ENCODE measurements at places on chromosomes 12 and 14.

DNA sequence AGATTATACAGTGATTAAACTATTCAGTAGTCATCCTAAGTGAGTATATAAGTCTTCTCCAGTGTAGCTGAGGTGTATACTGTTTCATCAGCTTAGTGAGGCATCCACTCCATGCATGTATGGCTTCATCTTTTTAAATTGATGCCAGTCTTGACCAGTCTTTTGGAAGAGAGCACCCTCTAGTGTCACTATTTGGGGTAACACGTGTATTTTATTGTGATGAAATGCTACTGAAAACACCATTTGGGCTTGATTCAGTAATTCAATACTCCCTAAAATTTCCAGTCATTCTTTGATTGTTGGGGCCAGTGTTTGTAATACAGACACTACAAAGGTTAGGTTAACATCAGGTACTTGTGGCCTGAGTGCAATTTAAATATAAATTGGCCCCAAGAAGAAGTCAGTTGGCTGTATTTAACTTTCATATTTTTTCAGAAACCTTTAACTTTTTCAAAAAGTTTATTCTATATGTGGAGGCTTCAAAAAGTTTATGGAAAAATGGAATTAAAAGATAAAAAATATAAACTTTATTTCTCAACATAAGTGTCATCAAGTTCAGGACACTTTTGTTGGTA is 35.3 kb downstream of the MIPOL1 start:
- DNase-seq = peak; percentile 15

DNA sequence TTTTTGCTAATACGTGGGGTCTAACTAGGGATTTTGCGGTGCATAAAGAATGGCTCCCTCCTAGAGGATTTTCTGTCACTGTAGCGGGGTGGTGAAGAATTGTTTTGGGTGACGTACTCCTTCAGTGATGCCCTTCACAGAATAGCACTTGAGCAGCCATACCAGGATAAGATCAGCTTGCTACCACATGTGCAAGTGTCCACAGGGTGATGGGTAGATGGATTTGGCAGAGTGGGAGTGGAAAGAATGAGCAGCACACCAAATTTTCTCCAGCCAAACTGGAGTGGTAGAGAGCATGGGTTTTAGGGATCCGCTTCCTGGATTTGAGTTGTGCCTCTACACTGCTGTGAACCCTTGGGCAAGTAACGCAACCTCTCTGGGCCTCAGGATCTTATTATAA is 2.3 kb downstream of the TCP11L2 start:
- no peak for DNase-seq

DNA sequence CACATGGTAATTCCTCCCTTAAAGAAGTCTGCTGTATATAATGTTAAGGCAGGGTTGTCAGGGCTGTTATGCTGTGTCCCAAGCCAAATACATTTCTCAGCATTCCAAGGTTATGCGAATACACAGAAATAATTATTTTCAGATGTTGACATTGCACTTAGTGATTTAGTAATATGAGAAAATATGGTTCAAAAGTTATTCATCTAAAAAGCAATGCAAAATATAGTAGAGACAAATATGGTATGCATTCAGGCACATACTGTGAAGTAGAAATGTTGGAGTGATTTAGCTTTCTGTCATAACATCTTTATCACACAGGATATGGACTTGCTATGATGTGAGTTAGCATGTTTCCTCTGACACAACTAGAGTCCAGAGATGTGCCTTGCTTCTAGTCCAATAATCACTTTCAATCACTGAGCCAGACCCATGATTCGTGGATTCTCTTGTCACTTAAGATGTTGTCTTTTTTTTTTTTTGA is 70.0 kb downstream of the PDE3A start:
- no peak for DNase-seq

DNA sequence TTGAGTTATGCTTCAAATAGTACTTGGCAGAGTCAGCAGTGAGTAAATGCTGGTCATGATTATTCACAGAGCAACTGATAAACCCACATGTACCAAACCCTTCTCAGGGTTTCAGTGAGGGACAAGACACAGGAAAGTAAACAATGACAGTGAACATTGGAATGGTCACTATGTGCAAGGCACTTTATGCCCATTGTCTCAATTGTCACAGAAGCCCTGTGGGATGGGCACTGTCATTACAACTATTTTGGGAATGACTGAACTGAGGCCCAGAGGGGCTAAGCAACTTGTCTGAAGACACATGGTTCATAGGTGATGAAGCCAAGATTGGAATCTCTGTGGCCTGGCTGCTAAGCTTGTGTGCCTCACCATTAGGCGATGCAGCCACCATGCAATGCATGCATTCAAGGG is 238.5 kb downstream of the RBM19 start:
- DNase-seq = no peak

DNA sequence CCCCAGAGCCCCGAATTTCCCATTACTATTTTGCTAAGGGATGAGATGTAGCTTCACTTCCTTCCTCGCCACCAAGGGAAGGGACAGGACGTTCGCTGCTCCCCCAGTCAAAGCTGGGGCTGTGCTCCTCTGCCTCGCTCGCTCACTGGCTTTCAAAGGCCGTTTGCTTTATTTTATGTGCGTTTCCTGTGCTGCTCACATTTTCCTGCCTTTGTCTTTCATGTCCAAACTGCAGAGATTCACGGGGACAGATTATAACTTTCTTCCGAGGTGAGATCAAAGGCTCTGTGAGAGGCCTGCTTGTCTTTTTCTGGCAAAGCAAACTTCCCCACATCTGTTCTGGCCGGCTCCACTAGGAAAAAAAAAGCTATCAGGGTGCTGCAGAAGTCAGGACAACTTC is 76.0 kb upstream of the FZD10 start:
- no peak for DNase-seq

- no peak for DNase-seq
These were observed 1.6 kb upstream of the ASB2 start for GRCh38 chr14:93977790-93978581.

DNA sequence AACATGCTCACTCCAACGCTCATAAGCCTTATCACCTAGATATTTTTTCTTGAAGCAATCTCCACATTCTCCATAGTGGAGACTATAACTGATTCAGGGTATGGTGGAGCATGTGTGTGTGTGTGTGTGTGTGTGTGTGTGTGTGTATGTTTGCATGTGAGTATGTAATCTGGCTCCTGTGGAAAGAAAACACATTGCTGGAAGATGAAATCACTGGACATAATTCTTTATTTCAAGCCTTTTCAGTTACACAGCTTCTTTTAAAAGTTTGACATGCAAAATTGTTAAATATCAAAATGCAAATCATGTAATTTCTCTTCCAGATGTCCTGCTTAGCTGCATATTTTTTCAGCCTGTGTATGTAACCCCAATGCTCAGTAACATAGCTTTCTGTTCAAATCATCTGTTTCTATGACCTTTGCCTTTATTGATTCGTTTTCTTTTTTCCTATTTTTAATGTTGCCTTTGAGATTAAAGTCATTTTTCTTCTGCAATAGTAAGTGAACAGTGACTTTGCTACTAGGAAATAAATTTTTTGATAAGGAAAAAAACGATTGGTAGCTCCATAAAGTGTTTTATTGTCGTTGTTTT is 80.5 kb upstream of the BTG1 start:
- DNase-seq = no peak
